ENCODE measurements at places on chromosomes 4 and X.

DNA sequence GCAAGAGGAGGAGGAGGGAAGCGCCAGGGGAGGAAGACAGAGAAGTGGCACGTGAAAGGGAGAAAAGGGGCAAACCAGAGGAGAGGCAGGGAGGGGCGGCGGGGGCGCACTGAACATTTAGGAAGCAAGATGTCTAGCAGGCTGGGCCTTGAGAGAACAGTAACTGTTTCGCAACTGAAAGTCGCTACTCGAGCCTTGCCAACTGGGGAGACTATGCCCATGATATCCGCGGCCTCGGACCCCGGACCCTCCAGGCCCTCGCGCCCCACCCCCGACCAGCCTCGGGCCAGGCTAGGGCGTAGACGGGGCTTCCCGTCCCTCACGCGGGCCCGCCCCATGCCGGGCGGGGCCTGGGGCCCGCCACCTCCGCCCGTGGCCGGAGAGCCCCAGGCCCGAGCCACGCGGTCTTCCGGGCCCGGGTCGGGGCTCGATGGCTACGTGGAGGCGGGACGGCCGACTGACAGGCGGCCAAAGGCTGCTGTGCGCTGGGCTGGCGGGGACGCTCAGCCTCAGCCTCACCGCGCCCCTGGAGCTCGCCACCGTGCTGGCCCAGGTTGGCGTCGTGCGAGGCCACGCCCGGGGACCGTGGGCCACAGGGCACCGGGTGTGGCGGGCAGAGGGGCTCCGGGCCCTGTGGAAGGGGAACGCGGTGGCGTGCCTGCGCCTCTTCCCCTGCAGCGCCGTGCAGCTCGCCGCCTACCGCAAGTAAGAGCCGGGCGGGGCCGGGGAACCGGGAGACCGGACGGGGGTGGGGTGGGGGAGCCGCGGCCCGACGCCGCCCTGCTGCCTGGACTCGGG lies at the start of gene SLC25A43:
SLC25A43 (plus strand) TSS at position 363 of the 798 bp plus-strand sequence; CDS start at position 431, 68 bp downstream.
- peak; percentile 12 for DNase-seq

DNA sequence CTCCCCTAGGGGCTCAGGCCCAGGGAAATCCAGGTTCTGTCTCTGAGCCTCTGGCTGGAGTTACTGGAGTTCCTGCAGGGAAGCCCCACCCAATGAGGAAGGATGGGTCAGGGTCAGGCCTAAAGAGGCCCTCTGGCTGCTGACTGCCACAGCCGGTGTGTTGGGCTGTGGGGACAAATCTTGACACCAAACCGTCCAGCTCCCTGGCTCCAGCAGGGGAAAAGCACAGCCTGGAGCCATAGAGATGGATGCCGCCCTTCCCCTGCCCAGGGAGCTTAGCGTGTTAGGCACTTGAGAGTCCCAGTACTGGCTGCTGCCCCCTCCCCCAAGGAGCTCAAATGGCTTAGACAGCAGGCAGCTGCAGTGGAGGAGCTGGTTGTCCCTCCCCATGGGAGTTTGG lies 321.3 kb upstream of the LCORL start:
- DNase-seq, result no peak

DNA sequence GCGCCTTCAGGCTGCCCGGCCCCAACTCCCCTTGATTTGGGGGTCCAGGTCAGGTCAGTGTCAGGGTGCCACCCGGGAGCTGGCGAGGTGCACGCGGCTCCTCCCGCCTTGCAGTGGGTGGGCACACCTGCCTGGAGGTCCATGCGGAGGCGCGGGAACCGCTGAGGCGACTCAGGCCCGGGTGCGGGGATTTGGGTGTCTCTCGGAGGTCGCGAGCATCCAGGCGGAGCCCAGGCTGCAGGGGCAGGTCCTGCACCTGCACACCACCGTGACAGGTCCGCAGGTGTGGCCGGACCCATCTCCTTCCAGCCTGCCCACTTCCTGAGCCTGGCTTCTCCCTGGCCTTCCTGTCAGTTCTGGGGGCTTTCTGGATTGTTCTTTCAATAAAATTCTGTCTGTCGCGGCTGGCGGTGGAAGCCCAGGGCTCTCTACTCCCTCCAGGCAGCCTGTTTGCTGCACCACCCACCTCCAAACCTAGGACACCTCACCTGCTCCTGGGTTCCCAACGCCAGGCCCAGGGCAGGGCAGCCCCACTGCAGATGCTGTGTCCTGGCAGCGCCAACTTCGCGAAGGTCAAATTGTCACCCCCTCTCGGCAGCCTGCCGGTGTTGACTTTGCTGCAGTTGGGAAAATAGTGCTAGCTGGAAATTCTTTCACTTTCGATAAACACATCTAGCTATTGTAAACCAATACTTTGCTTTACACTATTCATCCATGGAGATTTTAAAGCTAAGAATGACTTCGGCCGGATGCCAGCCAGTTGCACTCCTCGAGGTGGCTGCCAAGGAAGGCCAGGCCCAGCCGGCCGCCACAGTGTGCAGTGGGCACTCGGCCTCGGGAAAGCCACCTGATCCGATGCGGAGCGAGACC lies 35.9 kb downstream of the FGFRL1 start:
- DNase-seq, result no peak

GRCh38 chrX:17028356-17028755 lies 81.9 kb downstream of the REPS2 start:
- DNase-seq, result no peak

GRCh38 chrX:74408304-74408703 lies 13.0 kb upstream of the SLC16A2 start:
- DNase-seq, result no peak

DNA sequence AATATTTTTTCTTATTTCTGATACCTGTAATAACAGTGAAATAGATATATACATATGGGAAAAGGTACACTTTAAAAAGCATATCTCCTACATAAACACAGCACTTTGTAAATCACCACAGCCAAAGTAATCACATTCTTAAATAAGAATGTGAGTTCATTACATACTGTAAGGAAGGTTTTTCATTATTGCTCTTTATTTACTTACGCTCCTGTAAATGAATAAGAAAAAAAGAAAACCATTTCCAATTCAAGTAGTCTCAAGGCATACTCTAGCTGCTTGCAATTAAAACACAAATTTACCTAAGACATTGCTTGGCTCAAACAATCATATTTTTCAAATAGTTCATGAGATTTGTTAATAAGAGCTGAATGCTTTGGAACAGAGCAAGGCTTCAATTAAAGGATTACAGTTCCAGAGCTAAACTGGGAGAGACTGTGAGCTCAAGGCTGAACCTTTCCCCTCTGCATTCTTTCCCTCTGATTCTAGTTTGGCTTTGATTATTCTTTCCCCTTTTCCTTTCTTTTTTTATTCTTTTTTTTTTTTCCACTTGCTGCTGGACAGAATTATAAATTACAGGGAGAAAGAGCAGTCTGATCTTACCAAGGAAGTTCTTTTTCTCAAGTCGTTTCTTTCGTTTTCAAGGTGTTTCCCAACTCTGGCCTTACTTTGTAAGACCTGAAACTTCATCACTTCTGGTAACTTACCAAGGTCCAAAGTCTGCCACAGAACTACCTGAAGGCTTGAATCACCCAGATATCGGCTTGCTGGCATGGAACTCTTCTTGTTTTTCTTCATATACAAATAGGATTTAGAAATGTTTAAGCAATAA lies 278.3 kb downstream of the INPP4B start:
- DNase-seq, result no peak

Data from NCI-H510A (cell line).